Stimulated activated CD4-positive, alpha-beta T cell treated with anti-CD3 and anti-CD28 coated beads, Interleukin-2, amount 100 ng/mL, for 48 hours (primary cell): ENCODE measurements at places on chromosomes 5 and 9.

GRCh38 chr5:169426784-169427183 is 125.8 kb upstream of the SLIT3 start:
- DNase-seq: no peak

DNA sequence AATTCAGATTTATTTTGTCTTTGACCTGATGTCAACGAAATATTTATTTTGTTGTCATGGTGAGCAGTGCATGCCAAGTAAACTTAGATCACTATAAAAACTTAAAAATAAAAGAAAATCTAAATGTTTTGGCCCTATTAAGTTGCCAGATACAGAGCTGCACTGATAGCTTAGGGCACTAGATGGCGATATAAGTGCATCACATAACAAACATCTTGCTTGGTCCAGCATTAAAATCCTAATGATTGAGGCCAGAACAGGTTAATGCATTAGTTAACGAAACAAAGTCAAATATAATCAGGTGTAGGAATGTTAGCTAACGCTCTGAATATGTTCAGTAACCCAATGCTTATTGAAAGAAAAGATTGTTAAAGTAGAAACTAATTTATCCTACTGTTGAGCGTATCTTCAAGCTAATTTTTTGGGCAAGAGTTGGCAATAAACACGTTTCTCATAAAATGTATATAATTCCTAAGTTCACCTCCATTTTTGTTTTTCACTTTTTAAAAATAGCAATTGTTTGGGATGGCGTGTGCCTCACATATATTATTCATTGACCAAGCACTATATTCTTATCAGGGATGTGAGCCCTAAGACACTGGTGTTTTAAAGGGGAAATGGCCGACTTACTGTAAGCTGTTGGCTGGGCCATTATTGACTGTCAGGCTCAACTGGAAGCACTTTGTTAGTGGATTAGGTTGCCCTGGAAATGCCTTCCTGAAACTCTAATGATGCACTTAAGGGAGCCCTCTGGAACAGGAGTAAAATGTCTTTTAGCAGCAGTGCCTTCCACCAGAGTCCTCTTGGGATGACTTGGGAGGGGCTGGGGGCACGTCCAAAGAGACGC is 33.3 kb downstream of the KCTD16 start:
- peak; percentile 34 for DNase-seq

- DNase-seq: no peak
These were observed 1.3 kb downstream of the PROB1 start for GRCh38 chr5:139393497-139394122.

DNA sequence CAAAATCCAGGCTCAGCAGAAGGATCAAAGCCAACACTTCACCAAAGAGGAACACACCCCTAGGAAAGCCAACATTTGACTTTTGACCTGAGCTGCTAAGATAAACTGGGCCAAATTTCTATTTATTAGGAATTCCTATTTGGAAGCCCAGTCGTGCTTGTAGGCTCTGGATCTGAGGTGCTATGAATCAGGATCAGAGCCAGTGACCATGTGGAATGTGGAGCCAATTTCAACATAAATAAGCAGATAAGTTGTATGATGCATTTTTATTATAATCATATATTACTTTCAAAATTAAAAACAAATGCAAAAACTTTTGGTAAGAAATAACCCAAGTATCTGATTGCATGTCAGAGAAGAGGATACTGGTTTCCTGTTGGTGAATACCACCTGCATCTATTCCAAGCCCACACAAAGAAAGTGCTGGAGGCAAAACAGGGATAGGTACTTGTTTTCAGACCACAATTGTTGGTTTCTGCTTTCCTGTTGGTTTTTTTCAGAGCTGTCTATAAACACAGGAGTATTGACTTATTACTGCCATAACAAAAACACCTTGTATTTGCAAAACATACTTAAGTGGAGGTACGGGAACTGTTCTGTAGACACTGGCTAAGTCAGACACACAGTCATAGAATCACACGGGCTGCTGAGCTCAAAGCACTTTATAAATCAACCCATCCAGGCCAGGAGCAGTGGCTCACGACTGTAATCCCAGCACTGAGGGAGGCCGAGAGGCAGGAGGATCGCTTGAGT is 52.8 kb downstream of the ARL15 start:
- DNase-seq: no peak

- no peak for DNase-seq
These were observed 42.1 kb downstream of the CXXC5 start for GRCh38 chr5:139690064-139690802.

DNA sequence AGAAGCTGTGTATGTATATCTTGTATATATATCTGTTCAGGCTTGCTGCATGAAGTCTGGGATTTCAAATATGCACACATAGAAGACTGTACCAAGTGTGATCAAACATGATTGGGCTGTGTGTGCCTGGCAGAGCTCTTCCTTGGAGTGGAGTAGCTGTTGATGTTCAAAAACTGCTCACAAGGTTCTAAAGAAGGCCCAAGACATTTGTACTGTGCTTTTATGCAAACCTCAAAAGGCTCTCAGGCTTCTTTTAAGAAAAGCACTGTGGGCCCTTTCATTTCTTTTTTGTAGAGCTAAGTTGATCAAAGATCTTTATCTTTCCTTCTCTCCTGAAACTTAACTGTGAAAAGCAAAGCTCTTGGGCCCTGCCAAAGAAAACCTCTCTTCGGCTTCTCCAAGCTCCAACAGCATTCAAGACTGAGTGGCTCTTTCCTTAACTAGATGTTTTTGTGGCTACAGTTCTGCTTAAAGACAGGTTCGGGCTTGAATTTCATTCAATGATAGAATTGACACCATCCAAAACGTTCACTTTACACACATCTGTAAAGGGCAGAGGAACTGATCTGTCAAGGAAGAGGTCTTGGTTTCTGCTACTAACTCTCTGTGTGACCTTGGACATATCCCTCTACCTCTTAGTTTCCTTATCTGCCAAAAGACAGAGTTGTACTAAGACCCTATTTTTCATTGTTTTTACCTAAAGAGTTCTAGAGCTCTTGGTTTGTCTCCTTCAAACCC is 105.8 kb upstream of the IL6ST start:
- no peak for DNase-seq

DNA sequence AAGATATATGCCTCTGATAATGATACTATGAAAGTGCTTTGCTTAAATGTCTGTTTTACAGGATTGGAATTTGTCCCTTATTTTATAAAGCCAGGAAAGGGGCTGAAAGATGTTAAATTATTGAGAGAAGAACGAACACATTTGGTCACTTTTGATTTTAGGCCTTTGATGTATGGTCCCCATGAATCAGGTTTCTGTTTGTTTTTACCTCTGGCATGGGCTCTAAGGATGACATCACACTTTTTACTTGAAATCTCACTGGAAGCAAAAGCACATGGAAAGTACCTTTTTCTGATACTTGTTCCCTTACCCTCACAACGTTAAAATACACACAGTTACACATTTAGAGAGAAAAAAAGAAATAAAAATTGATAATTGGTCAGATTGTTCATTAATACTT is 6.9 kb downstream of the OTULIN start:
- DNase-seq: no peak

DNA sequence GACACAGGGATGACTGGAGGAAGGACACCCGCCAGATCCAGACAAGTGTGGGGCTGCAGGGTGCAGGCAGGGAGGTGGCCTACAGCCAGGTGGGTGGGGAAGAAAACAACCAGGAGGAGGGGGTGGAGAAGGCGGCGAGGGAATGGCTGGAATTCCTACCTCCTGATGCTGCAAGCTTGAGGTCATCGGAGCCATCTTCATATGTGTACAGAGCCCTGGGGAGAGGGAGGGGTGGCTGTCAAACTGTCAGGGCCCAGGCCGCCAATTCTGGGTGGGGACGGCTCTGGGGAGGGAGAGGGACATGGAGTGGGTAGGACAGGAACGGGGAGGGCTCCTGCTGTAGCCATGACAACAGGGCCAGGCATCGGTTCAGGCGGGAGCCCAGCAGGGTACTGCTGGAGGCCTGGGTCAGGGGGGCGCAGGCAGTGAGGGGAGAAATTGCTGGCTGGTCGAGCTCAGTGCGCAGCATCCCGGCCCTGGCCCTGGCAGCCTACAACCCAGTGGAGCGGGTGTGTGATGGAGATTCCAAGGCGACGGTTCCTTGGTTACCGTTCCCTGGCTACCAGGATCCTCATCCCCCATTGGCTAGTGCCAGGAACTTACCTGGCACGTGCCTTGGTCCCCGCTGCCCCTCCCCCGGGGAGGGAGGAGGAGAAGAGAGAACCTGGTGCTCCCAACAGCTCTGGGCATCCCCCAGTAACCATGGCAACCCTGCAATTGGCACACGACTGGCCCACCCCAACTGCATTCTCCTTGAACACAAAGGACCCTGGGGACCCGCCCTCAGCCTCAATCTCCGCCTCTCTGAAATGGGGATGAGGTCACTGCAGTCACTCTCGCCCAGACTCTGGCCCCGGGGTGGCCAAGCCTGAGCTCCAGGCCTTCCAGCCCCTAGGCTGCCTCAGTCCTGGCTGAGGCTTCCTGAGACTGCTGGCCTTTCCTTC is 4.5 kb downstream of the DBN1 start:
- DNase-seq: no peak

- no peak for DNase-seq
These were observed 358.5 kb upstream of the RGMB start for GRCh38 chr5:98414938-98415337.

DNA sequence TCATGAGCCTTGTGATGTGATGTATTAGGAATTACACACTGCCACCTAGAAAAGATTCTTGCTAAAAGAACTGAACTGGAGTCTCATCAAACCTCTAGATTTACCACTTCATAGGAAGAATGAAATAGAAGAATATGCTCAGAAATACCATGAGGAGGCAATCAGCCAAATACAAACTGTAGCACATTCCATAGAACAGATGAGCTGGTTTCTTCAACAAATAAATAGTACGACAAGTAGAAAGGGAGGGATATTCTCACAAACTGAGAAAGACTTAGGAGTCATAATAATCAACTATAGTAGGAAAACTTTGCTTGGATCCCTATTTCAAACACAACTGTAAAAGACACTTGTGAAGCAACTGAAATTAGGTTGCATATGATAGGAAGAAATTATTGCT is 15.4 kb downstream of the PLGRKT start:
- DNase-seq: no peak

DNA sequence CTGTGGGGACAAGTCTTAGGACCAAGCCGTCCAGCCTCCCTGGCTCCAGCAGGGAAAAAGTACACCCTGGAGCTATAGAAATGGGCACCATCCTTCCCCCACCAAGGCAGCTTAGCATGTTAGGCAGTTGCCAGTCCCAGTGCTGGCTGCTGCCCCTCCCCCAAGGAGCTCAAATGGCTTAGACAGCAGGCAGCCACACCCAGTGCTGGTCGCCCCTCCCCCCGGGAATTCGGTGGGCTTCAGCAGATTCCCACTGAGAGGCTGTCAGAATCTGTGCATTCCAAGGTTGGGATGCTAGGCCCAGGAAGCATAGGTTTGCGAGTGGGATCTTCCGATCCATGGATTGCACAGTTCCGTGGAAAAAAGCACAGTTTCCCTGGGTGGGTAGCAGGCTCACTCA is 105.2 kb upstream of the ITGA1 start:
- no peak for DNase-seq

GRCh38 chr9:122349201-122349600 is 21.6 kb upstream of the PTGS1 start:
- DNase-seq: no peak

- DNase-seq: peak; percentile 28
These were observed 826 bp downstream of the PAIP1 start for GRCh38 chr5:43555895-43556606.

DNA sequence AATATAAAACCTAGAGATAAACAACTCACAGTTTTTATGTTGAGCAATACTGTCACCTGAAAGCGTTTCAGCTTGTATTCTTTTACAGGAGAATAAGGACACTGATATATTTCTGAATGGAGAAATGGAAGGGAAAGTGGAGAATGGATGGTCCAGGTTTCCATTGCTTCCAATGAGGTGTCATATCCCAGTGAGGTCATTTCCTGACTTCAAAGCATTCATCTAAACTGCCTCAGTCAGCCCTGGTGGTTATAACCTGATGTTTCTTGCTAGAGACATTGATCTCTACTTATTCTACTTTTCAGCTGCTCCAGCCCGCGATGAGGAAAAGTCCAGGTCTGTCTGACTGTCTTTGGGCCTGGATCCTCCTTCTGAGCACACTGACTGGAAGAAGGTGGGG is 2.6 kb downstream of the GABRA1 start:
- no peak for DNase-seq

DNA sequence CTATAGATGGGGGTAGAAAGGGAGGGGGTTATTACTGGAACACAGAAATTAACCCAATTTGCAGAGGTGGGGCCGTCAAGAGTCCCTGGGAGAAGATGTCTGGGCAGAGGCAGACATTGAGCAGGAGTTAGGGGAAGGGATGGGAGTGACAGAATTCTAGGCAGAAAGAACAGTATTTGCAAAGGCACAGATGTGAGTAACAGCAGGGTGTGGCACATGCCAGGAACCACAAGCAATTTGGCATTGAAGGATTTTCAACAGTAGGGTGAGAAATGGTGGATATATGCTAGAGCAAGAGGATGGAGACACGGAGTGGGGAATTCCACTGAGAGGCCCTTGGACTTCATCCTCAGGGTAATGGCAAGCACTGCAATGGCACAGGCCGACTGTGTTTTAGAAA is 71.6 kb upstream of the FRRS1L start:
- no peak for DNase-seq

- no peak for DNase-seq
These were observed 67.8 kb upstream of the NEURL1B start for GRCh38 chr5:172573120-172573882.

DNA sequence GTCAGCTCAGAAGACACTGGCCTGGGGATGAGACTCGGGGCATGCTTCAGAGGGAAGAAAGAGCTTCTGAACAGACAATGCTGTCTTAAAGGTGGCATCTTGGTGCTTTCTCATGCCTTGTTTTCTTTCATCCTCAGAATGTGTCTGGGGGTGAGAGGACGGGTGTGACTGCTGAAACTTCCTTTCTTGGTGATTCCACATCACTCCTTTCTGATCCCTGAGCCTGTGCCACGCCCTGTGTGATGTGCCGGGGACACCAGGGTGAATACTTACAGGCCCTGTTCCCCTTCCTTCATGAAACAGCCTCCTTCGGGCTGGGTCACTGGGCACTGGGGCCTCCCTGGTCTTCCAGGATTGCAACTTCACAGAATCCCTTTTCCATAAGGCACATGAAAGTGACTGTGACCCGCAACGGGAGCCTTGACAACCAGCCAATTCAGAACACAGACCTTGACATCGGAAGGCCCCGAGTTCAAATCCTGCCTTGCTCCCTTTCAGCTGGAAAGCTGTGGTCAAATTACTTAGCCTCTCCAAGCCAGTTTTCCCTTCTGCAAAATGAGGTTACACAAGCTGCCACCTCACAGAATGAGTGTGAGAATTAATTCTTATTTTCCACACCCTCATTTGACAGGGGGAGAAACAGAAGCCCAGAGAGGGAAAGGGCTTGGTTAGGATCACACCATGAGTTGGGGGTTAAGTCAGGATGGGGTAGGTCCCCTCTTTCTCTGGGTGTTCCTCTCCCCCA is 44.1 kb upstream of the IL17B start:
- no peak for DNase-seq

DNA sequence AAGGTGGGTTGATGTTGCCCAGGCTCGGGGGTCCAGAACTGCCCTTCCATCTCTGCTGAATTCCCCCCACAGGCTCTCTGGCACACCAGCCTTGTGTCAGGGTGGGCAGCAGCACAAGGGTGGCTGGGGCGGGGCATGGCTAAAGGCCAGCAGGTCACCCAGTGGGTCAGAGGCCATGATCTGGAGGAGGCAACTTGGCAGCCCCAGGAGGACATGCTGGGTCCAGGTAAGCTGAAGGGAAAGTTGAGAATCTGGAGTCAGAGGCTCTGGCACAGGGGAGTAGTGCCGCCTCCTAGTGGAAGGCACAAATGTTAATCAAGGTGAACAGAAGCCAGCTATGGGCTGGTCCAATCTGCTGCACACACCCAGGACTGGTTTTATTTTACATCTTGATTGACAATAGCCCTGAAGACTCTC is 6.2 kb downstream of the TMEM8B start:
- DNase-seq: no peak
